Sigmoid colon (tissue), 7 donors: ENCODE measurements at places on chromosomes 4 and X. TPM values are rescaled to one million over a fixed set of nuclear protein-coding genes. Genes with fewer than 3 reads are reported as not detected.

The ERVMER34-1 gene
- not detected for total RNA-seq

The GPR119 gene
- not detected for total RNA-seq

The GSX2 gene
- not detected for total RNA-seq

GRCh38 chr4:128571747-128572146 is 237.8 kb upstream of the JADE1 start:
- H3K27me3 ChIP-seq: no peaks in the 10 kb centered on the region
- peak; percentile 82 for DNase-seq
- H3K4me1 ChIP-seq: peaks cover 51% of the 10 kb centered on the region
- peak overlapping the region; percentile 35 for H3K27ac ChIP-seq
- H3K4me3 ChIP-seq: no peak overlapping the region
- no peaks in the 10 kb centered on the region for H3K36me3 ChIP-seq

GRCh38 chr4:99921174-99921573 is 25.2 kb downstream of the DNAJB14 start:
- H3K36me3 ChIP-seq: no peaks in the 10 kb centered on the region
- H3K4me1 ChIP-seq: peaks cover 5% of the 10 kb centered on the region
- H3K27me3 ChIP-seq: no peaks in the 10 kb centered on the region
- H3K4me3 ChIP-seq: no peak overlapping the region

DNA sequence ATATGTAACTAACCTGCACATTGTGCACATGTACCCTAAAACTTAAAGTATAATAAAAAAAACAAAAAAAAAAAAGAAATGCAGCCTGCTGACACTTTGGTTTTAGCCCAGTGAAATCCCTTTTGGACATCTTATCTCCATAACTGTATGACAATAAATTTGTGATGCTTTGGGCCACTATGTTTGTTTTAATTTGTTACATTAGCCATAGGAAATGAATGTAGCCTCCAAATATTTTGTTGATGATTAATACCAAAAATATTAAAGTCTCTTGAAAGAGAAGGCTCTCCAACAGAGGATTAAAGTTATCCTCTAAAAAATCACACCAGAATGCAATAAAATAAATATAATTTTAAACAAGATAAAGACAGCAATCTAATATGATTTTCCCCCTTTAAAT is 852.7 kb upstream of the SLIT2 start:
- DNase-seq: no peak
- no peaks in the 10 kb centered on the region for H3K36me3 ChIP-seq
- H3K27me3 ChIP-seq: no peaks in the 10 kb centered on the region

The ZBTB33 gene
- 8.9 TPM for total RNA-seq

- H3K27ac ChIP-seq: no peak overlapping the region
- H3K4me3 ChIP-seq: no peak overlapping the region
- DNase-seq: no peak
- H3K4me1 ChIP-seq: no peaks in the 10 kb centered on the region
- H3K27me3 ChIP-seq: no peaks in the 10 kb centered on the region
These were observed 50.6 kb downstream of the ZNF157 start for GRCh38 chrX:47420962-47421361.

DNA sequence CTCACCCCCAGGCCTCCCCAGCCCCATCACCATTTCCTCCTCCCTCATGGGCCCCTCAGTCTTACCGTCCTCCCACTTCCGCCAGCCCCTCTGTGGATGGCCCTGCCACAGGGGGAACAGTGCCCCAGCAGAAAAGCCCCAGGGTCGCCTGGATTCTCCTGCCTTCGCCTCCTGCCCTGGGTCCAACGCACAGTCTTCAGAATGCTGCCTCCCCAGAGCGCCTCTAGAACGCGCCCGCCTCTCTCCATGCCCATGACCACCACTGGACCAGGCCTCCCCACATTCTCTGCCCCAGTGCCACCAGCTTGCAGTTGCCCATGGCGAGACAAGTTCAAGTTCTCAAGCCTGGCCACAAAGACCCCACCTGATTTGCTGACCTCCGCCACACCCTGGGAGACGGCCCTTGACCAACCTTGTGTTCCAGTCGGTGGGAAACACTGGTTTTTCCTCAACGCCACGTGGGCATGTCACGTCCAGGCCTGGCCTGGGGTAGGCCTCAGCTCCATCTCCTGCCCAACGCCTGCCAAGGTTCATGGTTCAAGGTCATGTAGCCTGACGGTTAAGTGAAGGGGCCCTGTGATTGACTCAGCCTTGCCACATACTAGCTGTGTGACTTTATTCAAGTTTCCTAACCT is 634 bp upstream of the PLXNB3 start:
- no peaks in the 10 kb centered on the region for H3K36me3 ChIP-seq
- DNase-seq: peak; percentile 61
- no peaks in the 10 kb centered on the region for H3K27me3 ChIP-seq
- H3K4me1 ChIP-seq: peaks cover 10% of the 10 kb centered on the region
- H3K4me3 ChIP-seq: no peak overlapping the region

DNA sequence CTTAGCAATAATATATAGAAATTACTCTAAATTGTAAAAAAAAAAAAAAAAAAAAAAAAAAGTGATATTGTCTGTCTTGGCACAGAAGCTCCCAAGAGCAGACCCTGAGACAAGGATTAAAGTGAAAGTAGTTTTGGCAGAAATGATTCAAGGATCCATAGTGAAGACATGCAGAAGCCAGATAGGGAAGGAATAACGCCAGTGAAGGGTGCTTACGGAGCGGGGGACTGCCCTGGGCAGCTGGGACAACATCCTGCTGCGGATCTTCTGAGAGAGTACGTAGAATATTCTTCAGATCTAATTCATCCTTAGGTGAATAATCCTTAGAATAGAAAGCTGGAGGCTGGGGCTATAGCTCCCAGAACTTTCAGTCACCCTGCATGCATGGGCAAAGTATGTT is 39.8 kb downstream of the ARHGAP24 start:
- H3K27me3 ChIP-seq: no peaks in the 10 kb centered on the region
- DNase-seq: no peak
- no peaks in the 10 kb centered on the region for H3K36me3 ChIP-seq
- H3K27ac ChIP-seq: no peak overlapping the region
- no peaks in the 10 kb centered on the region for H3K4me1 ChIP-seq
- H3K4me3 ChIP-seq: no peak overlapping the region

The TBC1D1 gene
- total RNA-seq: 450 TPM

- H3K27me3 ChIP-seq: no peaks in the 10 kb centered on the region
- DNase-seq: peak; percentile 63
- H3K36me3 ChIP-seq: no peaks in the 10 kb centered on the region
- peaks cover 12% of the 10 kb centered on the region for H3K4me1 ChIP-seq
- no peak overlapping the region for H3K27ac ChIP-seq
These were observed 14.1 kb downstream of the RPS6KA3 start for GRCh38 chrX:20252381-20253231.

DNA sequence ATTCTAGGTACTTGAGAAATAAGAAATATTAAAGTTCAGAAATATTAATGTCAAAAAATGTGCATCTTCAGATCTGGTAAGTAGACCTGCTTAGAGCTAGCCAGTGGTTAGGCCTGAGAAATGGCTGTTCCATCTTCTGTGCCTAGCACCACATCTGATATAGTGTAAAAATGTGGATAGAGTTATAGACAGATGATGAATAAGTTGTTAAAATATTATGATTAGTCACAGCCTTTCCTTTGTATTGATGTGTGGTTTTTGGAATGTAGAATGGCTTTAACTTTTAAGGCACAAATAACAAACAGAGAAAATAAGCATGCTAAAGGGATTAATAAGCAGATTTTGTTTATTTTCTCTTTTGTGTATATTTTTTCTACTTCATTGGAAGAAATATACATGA is 133.5 kb upstream of the NUDT6 start:
- no peak for DNase-seq
- no peaks in the 10 kb centered on the region for H3K36me3 ChIP-seq
- no peak overlapping the region for H3K4me3 ChIP-seq
- no peak overlapping the region for H3K27ac ChIP-seq

- H3K36me3 ChIP-seq: no peaks in the 10 kb centered on the region
- H3K4me1 ChIP-seq: no peaks in the 10 kb centered on the region
- H3K4me3 ChIP-seq: no peak overlapping the region
These were observed 89.6 kb upstream of the MAD2L1 start for GRCh38 chr4:120156120-120156718.

The NCAPG gene
- total RNA-seq: 0.68 TPM
